Activated CD4-positive, CD25-positive, alpha-beta regulatory T cell treated with anti-CD3 and anti-CD28 coated beads, Interleukin-2, amount 50 U/mL, for 72 hours (primary cell): ENCODE measurements at places on chromosomes 5 and 9.

GRCh38 chr9:94817291-94818177 lies 91.0 kb downstream of the AOPEP start:
- no peak for DNase-seq

DNA sequence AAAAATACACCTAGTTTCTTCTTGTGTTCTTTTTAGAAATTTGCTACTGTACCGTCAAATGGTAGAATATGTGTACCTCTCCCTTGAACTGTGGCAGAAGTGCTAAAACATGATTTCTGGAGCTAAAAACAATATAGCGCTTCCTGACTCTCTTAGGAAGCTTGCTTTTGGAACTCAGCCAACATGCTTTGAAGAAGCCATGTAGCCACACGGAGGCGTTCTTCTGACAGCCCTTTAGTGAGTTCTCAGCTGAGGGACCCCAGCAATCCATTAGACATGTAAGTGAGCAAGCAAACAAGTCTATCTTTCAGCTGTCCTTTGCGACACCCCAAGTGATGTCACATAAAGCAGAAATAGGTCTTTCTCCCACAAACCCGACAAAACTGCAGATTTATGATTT lies 917.0 kb downstream of the CDH9 start:
- DNase-seq = no peak

DNA sequence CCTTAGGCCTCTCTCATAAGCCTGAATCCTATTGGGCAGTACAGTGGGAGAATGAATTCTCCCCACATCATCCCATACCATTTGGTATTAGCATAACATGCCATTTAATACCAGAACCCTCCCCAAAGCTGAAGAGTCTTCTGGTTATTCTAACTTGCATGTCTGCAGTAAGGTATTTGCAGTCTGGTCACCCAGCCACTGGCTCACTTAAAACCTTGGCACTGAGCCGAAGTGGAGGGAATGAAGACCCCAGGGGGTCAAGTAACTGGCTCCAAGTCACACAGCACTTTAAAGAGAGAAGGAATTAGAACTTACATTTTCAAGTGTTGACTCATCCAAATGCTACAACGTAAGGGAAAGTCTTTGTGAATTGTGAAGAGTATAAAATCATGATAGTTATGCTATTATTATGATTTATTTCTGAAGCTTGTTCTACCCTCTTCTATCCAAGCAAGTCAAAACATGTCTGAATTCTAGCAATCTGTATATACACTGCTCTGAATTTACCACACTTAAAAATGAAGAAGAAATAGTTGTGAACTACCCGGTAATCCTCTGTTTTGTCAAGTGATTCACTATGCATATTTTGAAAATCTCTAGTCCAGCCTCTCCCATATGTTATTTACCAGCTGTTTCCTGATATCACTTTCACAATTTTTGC lies 28.5 kb downstream of the GLRA1 start:
- DNase-seq = no peak

GRCh38 chr9:12640866-12641636 lies 52.1 kb upstream of the TYRP1 start:
- DNase-seq = no peak

DNA sequence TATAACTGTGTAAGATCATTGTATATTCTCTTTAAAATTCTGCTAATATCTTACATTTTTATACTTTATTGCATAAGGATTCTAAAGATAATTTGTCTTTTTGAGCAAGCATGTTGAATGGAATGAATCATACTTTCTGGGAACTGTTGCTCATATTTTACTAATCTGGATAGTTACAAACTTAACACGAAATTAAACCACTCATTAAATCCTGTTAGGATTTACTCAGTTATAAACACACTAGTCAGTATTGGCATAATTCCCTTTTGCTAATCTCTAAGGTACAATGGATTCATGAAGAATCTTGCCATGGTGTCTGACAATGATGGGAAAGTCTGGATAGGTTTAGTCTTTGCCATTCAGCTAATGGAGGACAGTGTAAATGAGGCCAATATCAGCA lies 338.1 kb upstream of the SMC2 start:
- no peak for DNase-seq

DNA sequence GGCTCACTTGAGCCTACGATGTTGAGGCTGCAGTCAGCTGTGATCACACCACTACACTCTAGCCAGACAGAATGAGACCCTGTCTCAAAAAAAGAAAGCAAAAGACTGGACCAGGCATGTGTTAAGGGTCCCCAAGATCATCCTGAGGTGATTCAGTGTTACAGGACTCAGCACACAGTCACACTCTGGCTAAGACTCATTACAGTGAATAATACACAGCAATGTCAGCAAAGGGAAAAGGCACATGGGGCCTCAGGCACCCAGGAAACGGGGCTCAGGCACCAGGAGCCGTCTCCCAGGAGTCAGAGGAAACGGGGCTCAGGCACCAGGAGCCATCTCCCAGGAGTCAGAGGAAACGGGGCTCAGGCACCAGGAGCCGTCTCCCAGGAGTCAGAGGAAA lies 39.2 kb upstream of the NRARP start:
- no peak for DNase-seq

DNA sequence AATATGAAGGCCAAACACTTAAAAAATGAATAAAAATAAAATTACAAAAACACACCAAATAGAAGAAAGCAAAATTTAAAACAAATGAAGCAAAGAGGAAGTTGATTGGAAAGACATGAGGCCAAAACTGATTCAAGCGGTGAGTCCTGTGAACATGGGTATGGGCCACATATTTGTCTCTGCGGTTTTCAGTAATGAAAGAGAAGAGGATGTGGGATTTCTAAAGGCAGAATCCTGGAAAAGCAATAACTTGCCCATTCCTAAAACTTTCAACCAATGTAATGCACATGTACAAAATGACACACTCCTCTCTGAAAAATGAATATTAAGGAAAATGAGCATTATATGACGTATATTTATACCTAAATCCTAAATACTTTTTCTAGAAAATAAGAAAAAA lies 263.7 kb downstream of the SEMA5A start:
- DNase-seq = no peak
